Dermis blood vessel endothelial cell (primary cell): ENCODE measurements at places on chromosomes 16 and 17.

DNA sequence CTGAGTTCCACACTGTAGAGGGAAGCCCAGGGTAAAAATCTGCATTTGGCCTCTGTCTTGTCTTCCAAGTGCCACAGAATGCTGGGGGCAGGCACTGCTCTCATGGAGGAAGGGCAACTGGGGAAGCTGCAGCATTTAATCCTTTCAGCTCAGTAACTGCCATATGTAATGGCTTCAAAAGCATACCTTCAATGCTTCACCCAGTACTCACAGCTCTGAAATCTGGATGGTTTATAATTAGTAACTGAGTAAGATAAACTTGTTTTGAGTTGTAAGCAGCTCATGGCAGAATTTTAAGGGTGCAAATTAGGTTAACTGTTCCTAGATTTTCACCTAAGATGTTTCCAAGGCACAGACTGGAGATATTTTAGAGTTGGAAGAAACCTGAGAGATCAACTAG lies 24.5 kb downstream of the PMP22 start:
- DNase-seq: no peak

- DNase-seq: no peak
Measured at GRCh38 chr17:21425736-21426135, 49.6 kb downstream of the KCNJ12 start.

DNA sequence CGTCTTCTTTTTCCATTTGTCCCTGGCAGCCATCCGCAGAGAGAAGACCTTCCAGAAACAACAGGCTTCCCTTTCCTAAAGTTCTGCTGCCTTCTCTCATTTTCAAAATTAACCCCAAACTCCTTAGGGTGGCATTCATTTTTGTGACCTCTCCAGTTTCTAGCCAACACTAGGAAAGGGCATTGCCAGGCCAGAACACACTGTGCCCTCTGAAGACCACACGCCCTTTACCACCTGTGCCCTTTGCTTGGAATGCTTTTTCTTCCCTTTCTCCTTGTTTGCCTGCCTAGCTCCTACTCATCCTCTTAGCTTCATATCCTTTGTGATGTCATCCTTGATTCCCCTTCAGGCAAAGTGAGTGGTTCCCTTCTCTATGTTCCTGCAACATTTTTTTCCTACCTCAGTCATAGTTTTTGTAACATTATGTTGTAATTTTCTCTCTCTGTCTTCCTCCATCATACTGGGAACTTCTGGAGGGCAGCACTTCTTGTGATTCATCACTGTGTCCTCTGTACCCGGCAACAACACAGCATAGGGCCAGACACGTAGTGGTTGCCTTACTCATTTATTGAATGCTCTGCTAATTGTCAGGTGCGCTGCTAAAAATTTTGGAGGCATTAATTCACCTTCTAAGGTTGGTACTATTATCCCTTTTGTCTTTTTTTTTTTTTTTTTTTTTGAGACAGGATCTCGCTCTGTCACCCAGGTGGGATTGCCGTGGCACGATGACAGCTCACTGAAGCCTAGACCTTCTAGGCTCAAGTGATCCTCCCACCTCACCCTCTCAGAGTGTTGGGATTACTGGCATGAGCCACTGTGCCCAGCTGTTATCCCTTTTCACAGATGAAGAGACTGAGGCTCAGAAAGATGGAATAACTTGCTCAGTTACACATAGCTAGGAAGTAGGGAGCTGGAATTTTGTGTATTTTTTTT lies 1.0 kb downstream of the KAT8 start:
- DNase-seq: no peak

DNA sequence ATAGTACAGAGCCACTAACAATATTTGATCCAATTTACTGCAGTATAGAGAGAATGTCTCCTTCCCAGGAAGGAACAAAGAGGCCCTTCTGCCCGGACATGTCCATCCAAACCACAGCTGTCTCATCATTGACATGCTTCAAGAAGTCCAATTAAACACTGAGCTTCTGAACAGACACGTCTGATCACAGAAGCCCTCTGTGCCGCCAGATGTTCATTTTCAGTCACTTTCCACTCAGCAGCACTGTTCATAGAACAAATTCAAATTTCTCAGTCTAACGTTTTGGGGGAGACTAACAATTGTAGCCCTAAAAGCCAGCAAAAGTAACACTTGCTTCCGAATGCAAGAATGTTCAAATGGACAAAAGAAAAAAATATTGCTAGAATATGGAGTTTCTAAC lies 15.3 kb downstream of the ZC3H7A start:
- no peak for DNase-seq

- DNase-seq: peak; percentile 81
Measured at GRCh38 chr17:52790359-52790955, 631.9 kb upstream of the CA10 start.

GRCh38 chr17:82923366-82924113 lies 83.7 kb upstream of the ZNF750 start:
- DNase-seq: no peak

DNA sequence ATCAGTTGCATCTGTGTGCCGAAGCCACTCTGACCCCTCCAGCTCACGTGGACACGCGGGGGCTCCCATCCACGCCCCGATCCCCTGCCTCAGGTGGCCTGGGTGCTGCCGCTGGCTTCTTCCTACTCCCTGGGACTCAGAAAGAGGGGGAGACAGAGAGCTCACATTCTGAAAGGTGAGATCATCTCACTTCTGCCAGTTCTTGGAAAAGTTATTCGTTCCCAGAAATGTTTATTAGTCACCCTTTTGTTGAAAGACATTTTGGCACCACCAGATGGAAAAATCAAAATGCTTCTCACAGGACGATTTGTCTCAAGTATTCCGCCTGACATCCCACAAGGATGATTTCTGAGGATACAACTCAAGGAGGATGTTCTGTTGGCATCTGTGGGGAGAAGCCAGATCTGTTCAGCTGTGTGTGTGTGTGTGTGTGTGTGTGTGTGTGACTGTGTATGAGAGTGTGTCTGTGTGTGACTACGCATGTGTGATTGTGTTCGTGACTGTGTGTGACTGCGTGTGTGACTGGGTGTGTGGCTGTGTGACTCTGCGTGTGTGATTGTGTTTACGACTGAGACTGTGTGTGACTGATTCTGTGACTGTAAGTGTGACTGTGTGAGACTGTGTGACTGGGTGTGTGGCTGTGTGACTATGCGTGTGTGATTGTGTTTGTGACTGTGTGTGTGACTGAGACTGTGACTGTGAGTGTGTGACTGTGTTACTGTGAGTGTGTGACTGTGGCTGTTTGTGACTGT lies 207.3 kb downstream of the NTN1 start:
- peak; percentile 23 for DNase-seq

DNA sequence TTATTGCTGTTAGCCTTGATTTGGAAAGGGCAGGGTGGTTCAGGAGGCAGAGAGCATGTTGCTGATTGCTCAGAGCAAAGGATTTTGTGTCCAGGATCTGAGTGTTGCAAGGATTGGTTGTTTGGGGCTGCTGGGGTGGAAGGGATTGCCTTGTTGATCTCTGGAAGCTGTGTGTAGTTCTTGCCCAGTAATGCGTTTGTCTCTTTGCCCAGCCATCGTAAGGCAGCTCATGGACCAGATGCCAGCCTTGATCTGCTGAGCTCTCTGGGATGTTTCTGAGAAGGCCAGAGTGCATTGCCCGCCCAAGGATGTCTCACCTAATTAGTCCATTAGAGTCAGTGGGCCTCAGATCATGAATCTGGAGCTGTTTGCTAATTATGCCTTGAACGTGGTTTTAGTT lies 33.6 kb downstream of the NKD1 start:
- DNase-seq: no peak

DNA sequence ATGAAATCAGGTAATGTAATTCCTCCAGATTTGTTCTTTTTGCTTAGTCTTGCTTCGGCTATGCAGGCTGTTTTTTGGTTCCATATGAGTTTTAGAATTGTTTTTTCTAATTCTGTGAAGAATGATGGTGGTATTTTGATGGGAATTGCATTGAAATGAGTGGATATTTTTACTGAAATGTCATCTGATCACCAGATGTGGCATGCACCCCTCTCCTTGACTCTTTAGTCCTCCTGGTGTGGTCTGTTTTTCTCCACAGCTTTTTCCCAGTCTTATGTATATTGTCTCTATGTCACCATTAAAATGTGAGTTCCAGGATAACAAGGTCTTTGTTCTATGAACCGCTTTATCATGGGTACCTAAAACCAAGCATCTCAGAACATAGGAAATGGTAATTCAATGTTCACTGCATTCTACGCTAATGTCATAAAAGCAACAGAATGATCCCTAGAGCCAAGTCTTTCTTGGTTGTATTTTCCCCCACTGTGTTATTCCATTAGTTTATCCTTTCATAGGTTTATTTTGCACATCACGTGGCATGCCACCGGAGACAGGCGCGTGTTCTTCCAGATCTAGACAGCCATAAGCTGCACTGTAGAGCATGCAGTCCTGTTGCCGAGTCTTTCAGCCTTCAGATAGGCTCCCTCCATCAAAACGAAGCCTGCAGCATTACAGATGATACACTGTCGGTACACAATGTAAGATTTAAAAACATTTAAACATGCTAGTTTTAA lies 172.5 kb downstream of the RPTOR start:
- no peak for DNase-seq

DNA sequence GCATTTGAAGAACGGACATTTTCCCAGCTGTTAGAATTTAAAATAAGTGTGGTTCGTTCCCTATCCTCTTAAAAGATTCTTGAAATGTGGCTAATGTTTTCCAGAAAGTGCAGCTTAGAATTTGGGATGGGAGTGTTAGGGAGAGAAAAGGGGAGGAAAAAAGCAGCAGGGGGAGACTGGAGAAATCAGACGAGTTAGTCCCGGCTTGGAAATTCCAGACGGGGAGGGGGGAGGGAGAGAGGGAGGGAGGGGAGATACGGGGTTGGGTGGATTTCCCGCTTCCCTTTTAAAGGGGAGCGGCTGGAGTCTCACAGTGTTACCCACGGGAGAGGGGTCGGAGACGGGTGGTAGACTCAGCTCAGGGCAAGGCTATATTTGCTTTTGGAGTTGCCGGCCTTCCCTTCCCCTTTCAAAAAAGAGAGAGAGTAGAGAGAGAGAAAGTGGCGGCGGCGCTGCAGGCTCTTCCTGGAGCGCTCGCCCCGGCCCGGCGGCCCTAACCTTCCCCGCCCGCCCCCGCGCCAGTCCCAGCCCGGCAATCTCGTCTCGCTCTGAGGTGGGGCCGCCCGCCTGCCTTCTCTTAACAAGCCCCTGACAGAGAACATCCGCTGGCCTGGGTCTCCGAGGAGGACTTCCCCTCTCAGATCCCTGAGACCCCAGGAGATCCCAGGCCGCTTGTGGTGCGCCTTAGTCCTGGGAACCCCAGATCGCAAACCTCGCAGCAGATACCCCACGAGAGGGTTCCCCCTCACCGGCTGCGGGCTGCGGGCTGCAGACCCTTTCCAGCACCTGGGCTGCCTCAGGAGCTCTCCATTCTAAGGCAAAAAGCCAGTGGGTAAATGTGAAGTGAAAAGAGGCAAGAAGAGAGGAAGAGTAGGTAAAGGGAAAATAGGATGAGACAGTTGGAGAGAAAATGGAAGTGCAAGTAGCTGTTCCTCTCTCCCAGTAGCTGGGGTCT lies 6.6 kb downstream of the IGF2BP1 start:
- no peak for DNase-seq

DNA sequence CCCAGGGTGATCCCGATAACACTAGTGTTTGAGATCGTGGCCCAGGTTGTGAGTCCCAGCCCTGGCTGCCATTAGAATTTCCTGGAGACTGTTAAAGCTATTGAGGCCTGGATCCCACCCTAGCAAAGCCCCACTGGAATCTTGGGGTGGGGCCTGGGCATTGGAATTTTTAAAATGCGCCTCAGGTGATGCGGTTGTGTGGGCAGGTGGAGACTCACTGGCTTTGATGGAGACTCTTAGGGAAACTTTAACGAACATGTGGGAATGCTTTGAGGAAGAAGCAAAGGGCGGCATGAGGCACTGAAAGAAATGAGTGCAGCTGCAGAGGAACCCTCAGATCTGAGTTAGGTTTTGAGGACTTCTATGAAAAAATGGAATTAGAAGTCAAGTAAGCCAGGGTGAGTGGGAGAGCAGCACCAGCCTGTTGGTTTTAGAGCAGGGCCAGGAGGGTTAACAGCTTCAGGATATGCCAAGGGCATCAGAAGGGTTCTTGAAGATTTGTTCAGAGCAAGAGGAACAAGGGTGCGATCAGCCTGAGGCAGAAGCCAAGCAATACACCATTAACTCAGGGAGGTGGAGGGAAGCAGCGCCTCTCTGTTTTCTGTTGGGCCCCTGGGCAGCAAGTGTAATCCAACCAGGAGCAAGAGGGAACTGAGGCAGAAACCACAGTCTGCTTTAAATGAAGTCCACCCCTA lies 42.5 kb downstream of the KSR1 start:
- DNase-seq: no peak

DNA sequence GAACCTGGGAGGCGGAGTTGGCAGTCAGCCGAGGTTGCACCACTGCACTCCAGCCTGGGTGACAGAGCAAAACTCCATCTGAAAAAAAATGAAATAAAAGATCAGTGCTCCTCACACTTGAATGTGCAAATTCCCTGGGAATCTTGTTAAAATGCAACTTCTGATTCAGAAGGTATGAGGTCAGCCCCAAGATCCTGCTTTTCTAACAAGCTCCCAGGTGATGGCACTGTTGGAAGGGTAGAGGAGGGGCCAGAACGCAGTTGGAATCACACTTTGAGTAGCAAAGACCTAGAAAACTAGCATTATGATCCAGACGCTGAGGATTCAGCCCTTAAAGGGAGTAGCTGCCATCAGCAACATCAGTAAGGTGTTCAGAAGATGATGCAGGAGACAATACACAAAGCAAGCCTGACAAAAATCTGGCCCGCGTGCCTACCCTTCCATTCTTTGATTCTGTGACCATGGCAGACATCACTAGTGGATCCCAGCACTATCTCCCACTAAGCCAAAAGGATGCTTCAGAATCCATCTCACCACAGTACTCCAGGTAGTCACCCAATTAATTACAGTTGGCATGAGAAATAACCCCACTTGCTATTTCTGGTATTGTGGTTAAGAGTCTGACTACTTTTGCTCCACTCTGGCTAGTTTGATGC lies 33.1 kb upstream of the MEIOC start:
- DNase-seq: no peak

GRCh38 chr17:33989361-33990148 lies 265.5 kb upstream of the CCL2 start:
- DNase-seq: no peak

DNA sequence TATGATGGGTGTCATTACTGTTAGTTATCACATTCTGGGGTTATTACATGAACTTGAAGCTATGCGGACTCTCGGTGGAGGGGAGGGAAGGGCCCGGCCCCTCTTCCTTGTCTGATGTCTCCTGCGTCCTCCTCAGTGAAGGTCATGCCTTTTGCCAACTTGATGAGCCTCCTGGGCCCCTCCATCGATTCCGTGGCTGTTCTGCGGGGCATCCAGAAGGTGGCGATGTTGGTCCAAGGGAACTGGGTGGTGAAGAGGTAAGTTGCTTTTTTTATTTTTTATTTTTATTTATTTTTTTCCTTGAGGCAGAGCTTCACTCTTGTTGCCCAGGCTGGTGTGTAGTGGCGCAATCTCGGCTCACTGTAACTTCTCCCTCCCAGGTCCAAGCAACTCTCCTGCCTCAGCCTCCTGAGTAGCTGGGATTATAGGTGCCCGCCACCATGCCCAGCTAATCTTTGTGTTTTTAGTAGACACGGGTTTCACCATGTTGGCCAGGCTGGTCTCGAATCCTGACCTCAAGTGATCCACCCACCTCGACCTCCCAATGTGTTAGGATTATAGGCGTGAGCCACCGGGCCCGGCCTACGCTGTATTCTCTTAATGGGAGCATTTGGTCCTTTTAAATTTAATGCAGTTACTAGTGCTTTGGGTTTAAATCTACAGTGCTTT lies 21.6 kb downstream of the POLR3E start:
- peak; percentile 71 for DNase-seq
